ENCODE measurements at places on chromosomes 5 and 9.

DNA sequence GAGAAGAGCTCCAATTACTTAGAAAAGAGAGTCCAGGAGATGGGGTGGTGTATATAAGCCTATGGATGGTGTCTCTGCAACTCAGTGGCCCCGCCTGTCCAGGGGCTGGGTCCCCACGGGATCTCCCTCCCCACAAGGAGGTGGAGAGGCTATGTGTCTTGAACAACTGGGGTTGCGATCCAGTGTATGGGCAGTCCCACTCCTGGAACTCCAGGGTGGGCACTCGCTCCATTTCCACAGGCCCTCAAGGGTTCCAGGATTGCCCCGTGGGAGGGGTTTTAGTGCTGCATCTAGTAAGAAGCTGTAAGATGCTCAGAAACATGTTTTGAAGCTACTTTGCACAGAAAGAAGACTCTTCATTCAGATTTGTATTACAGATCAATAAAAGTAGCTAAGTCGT lies 558 bp upstream of the SMAD5 start:
- peak; percentile 11 for DNase-seq

DNA sequence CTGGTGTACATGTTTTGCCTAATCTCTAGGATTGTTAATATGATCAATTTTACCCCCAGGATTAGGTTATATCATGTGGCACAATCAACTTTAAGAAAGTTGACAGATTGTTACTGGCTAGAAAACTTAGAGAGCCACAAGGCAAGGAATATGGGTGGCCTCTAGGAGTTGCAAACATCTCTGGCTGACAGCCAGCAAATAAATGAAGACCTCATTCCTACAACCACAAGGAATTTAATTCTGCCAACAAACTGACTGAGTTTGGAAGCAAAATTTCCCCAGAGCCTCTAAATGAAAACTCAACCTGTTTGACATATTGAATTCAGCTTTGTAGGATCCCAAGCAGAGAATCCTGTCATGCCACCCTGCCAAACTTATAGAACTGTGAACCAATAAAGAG lies 196.4 kb upstream of the PTGER4 start:
- DNase-seq, result no peak

DNA sequence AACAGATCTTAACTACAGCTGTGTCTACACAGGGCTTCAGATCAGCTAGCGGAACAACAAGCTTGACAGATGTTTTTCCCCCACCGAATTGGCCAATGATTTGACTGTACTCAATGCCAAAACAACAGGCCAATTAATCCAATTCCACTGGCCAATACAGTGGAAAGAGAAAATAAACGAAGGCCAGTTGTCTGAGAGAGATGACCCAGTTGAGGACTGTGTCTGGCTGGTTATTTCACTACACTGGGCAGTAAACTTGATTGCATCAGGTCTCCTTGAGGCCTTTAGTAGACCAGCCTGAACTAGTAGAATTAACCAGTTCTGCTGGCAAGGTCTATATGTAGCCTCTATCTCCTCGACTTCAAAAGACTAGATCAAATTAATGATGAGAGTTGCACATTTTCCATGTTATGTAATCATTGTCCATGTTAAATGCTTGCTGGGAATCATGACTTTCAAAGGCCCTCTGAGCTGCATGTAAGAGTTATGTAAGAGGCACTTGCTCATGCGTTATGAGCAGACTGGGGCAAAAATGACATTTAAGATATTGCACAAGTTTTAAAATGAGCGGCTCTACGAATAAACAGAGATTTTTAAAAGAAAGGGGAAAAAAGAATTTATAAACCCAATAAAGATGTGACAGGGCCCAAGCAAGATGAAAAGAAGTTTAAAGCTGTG lies 28.3 kb downstream of the SMIM23 start:
- DNase-seq, result no peak

DNA sequence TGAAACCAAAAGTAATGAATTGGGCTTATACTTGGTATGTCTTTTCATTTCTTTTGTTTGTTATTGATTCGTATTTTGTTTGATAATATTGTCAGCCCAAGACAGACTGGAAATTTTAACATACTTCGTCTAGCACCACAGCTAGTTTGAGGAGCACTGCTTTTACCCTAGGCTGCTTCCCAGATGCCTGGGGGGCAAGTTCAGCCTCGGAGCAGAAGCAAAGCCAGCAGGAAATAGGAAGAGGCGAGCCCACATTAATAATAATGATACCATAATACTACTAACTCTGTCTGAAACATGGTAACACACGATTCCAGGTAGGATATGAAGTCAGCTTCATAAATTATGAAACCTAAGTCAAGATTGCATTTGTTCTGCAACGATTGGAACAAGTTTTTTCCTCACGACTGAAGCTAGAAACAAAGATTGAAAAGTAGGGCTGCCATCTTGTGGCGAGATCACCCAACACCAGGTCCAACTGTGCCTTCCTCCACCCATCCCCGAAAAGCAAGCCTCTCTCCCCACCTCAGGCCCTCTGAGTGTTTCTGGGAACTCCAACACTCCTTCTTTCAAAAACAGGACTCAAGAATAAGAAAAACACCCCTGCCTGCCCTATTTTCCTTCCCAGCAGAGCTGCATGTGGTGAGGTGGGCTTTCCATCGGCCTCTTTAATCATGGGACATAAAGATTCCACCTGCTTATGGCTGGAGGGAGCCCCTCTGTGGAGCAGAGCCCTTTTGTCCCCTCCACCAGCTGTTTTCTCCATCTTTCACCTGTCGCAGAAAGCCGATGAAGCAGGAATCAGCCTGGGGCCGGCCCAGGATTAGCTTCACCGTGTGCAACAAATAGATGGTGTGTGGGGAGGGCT lies 236.4 kb downstream of the CAAP1 start:
- no peak for DNase-seq

GRCh38 chr9:136247947-136248637 lies 2.5 kb upstream of the QSOX2 start:
- DNase-seq, result no peak

DNA sequence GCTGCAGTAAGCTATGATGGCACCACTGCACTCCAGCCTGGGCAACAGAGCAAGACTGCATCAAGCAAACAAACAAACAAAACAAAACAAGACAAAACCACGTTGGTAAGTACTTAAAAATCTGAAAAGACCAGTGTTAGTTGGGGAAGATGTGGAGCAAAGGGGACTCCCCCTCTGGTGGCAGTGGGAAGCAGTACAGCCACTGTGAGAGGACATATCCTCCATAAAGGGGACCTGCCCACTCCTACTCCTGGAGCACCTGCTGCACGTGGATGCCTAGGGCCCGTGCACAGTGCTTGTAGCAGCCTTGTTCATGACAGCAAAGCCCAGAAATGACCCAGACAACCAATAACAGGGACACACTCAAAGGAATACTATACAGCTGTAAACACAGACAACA lies 17.0 kb upstream of the IPPK start:
- no peak for DNase-seq

- peak; percentile 38 for DNase-seq
Observed at GRCh38 chr5:55344392-55344992, 36.7 kb downstream of the MTREX start.

DNA sequence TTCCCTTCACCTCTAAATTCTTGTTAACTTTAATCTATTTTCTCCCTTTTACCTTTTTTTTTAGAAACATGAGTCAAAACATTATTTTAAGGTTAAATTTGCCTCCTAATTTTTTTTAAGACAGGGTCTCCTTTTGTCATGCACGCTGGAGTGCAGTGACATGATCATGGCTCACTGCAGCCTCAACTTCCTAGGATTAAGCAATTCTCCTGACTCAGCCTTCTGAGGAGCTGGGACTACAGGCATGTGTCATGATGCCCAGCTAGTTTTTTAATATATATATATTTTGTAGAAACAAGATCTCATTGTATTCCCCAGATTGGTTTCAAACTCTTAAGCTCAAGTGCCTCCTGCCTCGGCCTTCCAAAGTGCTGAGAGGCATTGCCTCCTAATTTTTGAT lies 424.7 kb upstream of the FAM174A start:
- DNase-seq, result no peak

DNA sequence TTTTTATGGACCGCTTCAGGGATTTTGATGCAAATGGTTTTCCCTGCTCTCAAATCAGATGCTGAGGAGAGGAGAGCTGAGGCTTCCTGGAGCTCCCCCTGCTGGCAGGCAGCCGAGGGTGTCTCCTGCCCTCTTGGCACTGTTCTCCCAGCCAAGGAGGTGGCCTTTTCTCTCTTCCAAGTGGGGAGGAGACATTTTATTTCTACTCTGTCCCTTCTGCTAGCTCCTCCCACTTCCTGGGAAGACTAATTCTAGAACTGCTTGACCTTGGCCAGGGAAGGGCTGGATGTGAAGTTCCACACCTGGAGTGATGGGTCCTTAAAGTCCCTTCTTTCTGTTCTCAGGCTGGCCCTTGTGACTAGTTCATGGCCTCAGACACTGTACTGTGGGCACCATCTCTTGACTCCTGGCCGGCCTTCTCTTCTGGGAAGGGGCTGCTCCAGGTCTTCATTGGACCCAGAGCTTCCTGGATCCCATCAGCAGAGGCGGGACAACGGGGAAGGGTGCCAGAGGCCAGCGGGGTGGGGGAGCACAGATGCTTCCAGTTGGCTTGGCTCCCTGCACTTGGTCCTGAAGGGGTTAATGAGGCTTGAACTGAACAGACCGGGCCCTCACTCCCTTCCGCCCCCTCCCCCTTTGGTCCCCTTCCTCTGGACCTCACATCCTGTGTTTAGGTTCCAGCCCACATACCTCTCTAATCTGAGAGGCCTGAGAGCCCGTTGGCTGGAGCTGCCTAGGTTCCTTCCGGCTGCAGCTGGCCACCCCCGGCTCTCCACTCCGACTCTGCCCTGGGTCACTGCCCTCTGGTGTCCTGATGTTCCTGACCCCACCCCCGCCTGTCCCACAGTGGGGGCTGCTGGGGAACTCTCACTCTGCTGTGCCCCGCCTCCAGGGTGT lies 32.1 kb downstream of the PTPA start:
- peak; percentile 66 for DNase-seq

DNA sequence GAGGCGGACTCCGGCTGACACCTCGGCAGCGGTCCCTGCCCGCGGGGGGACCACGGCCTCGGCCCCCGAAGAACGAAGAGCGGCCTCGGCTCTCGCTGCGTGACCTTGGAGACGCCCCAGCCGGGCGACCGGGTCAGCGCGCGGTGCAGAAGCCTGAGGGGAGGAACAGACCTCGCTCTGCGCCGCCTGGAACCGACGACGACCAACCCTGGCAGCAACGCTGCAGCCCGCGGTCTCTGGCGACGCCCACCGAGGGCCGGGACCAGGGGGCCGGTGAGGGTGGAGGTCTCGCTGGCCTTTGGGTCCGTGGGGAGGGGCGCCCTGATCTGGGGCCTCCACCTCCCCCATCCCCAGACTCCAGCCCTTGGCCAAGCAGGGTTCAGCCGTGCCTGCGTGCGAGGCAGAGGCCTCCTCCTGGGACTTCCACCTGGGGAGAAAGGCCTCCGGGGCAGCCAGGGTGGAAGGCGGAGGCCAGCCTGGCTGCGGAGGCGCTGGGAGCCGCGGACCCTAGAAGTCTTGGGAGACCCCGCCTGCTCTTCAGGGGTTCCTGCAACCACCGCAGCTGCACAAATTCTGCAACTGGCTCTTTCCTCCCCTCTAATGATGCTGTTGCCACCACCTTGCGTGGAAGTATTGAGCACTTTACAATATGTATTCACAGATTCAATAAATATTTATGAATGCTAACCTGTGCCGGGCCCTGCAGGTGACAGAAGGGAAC lies 44.3 kb upstream of the SLC12A7 start:
- DNase-seq, result no peak
